Smooth muscle cell of bladder (primary cell): ENCODE measurements at places on chromosomes 12 and 14. TPM values are rescaled to one million over a fixed set of nuclear protein-coding genes. Genes with fewer than 3 reads are reported as not detected.

LMO3 gene
- 4.1 and 10.8 TPM in 2 replicates for total RNA-seq

KCNH5 gene
- under 0.01 and 0.09 TPM in 2 replicates for total RNA-seq

FBXO21 gene
- total RNA-seq, result 139 and 148 TPM in 2 replicates

MUCL1 gene
- not detected in 2 replicates for total RNA-seq

BATF gene
- not detected in 2 replicates for total RNA-seq

SELPLG gene
- total RNA-seq, result 0.85 and 2.0 TPM in 2 replicates

PPM1A gene
- 17.1 and 22.8 TPM in 2 replicates for total RNA-seq

IAPP gene
- not detected in 2 replicates for total RNA-seq

MYF6 gene
- not detected in 2 replicates for total RNA-seq

WNT5B gene
- total RNA-seq, result 14.7 and 30.3 TPM in 2 replicates

GUCY2C gene
- not detected in 2 replicates for total RNA-seq

AVPR1A gene
- under 0.01 and 0.18 TPM in 2 replicates for total RNA-seq

SLC25A47 gene
- total RNA-seq, result not detected in 2 replicates

COX8C gene
- not detected in 2 replicates for total RNA-seq

CCDC175 gene
- not detected in 2 replicates for total RNA-seq

KRT83 gene
- 0.14 TPM in 1 of 2 replicates, not detected in the other for total RNA-seq

L3HYPDH gene
- total RNA-seq, result 46.6 and 49.1 TPM in 2 replicates

KRT71 gene
- not detected in 2 replicates for total RNA-seq

MNAT1 gene
- 34.9 and 36.4 TPM in 2 replicates for total RNA-seq
